Activated CD4-positive, alpha-beta memory T cell treated with anti-CD3 and anti-CD28 coated beads, Interleukin-2, amount 10 ng/mL, durations not matched to agents 7 days and 5 days (primary cell): ENCODE measurements at places on chromosomes 12 and 14. TPM values are rescaled to one million over a fixed set of nuclear protein-coding genes. Genes with fewer than 3 reads are reported as not detected.

DNA sequence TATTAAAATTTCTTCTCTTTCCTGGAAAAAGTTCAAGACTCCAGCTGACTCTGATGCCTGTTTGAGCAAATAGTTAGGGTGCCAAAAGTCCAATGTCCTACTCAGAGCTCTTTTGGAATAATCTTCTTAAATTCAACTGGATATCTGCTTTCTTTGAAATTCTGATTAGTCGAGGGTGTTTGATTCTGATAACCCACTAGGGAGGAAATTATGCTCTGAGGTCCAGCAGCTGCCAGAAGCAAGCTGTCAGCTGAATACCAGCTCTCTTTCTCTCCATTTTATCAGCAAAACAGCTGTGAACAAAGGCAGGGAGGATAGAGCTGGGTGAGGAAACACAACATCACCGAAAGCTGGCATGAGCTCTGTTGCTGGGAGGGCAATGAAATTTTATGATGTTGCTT, 141.5 kb downstream of the CAND1 start:
- H3K4me1 ChIP-seq: no peaks in the 10 kb centered on the region
- no peak overlapping the region for H3K4me3 ChIP-seq
- no peaks in the 10 kb centered on the region for H3K27me3 ChIP-seq
- no peaks in the 10 kb centered on the region for H3K36me3 ChIP-seq
- no peak overlapping the region for H3K27ac ChIP-seq
- no peak for DNase-seq

GRCh38 chr12:24499151-24500146, 449.5 kb downstream of the BCAT1 start:
- H3K27me3 ChIP-seq: no peaks in the 10 kb centered on the region
- DNase-seq: no peak
- no peaks in the 10 kb centered on the region for H3K4me1 ChIP-seq
- H3K4me3 ChIP-seq: no peak overlapping the region
- no peaks in the 10 kb centered on the region for H3K36me3 ChIP-seq

DNA sequence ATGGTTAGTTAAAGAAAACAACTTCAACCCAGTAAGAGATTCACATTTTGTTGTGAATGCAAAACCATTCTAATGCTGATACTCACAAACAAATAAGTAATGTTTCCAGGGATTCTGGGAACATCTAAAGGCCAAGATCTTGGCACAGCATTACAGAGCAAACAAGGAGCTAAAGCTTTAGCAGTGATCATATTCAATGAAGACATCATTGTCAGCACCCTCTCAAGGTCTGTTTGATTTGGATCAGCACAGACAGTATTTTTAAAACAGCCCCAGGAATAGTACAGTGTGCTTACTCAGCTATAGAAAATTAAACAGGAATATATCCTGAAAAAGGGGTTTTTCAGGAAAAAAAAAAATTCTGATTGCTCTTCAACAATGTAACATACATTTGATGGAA, 71.4 kb downstream of the TMEM260 start:
- no peak overlapping the region for H3K4me3 ChIP-seq
- no peak for DNase-seq
- H3K27me3 ChIP-seq: no peaks in the 10 kb centered on the region

Gene GPR137C
- total RNA-seq: 0.30 TPM

Gene DAO
- not detected for total RNA-seq
